ENCODE measurements at places on chromosomes 3 and 15.
A peak's percentile ranks its signal among the peaks of the same experiment; 100 is the strongest.

GRCh38 chr3:52518723-52519444 is 14.8 kb downstream of the NT5DC2 start:
- peak; percentile 59 for DNase-seq

GRCh38 chr3:29156086-29156715 is 124.7 kb upstream of the RBMS3 start:
- no peak for DNase-seq

- no peak for DNase-seq
Observed at GRCh38 chr3:191958980-191959671, 498.2 kb downstream of the PYDC2 start.

DNA sequence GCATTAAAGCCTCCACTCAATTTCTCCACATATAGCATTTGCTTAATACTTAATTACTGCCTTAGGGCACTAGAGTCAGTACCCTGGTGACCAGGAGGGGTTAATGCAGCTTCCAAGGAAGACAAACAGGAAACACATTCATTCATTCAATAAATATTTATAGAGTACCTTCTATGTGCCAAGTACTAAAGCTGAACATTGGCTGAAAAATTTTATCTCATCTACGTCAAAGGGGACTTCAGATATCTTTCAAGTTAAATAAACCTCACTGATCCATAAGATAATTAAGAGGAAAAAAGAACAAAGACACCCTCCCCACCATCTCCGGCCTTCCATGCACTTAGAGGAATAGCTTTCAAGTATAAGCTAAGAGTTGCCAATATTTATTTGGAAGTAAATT is 156.9 kb upstream of the PRICKLE2 start:
- no peak for DNase-seq

GRCh38 chr3:186299327-186299726 is 62.7 kb downstream of the DGKG start:
- no peak for DNase-seq

- no peak for DNase-seq
Observed at GRCh38 chr3:37726525-37727290, 135.0 kb upstream of the CTDSPL start.

GRCh38 chr15:58918239-58918638 is 15.2 kb downstream of the SLTM start:
- DNase-seq = no peak

DNA sequence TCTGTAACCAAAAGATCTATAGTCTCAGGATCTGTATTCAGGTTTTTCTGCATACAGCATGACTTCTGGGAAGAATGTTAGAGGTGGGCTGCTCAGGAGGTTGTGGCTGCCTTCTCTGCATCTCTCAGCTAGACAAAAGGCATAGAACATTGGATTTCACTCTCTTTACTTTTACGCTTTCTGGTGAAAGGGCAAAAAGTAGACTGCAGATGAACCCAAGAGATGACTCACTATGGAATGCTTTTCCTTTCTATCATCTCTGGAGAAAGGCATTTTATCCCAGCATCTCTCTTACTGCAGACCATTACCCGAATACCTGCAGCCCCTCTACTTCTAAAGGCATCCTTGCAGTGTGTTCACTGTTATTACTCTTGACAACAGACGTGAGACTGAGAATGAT is 222.2 kb downstream of the WNT5A start:
- DNase-seq = no peak

DNA sequence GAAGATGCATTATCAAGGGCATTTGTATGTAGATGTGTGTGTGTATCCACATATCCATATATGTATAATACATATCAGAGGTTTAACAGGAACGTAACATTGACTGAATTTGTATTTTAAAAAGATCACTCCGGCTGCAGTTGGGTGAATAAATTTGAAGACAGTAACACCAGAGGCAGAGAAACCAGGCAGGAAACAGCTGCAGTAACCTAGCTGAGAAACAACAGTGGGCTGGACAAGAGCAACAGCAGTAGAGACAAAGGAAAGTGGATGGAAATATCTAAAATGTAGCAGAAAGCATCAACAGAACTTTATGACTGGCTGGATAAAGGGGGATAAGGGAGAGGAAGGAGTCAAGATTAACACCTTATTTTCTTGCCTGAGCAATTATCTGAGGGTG is 68.3 kb upstream of the SETMAR start:
- no peak for DNase-seq
